Activated naive CD4-positive, alpha-beta T cell treated with Interleukin-2 at 50 U/mL for 16 hours (primary cell): ENCODE measurements at places on chromosomes 16 and 17.

DNA sequence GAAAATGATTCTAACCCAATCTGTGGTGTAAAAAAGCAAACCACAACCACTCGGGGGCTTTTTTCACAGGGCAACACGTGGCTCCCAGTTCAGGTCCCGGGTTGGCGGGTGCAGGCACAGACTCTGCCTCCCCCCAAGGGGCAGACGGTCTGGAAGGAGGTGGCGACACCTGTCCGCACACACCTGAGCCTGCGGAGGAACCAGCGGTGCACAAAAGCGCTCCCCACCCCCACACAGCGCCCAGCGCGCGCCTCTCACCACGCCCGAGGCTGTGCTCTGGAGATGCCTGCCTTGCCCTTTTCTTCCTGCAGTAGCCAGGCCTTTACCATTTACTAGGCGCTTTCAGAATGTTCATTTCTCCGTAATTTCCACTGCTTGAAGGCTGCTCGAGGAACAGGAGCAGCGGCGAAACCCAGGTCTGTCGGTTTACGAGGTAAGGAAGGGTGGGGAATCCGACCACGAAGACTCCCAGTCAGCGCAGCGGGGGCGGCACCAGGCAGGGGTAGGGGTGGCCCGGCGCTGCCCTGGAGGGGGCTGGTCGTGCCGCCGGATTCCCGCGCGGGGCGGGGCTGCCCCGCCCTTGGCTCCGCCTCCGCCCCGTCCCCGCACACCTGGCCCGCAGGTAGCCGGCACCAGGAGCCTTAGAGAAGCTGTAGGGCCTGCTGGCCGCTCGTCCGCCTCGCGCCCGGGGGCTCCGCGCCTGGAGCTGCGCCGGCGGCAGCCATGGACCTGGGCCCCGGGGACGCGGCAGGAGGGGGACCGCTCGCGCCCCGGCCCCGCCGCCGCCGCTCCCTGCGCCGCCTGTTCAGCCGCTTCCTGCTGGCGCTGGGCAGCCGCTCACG is at the start of gene USP43:
TSS of gene USP43 (plus strand) at position 608 of the 842 bp plus-strand sequence. CDS start at position 724, 116 bp downstream.
- DNase-seq = peak; percentile 12

DNA sequence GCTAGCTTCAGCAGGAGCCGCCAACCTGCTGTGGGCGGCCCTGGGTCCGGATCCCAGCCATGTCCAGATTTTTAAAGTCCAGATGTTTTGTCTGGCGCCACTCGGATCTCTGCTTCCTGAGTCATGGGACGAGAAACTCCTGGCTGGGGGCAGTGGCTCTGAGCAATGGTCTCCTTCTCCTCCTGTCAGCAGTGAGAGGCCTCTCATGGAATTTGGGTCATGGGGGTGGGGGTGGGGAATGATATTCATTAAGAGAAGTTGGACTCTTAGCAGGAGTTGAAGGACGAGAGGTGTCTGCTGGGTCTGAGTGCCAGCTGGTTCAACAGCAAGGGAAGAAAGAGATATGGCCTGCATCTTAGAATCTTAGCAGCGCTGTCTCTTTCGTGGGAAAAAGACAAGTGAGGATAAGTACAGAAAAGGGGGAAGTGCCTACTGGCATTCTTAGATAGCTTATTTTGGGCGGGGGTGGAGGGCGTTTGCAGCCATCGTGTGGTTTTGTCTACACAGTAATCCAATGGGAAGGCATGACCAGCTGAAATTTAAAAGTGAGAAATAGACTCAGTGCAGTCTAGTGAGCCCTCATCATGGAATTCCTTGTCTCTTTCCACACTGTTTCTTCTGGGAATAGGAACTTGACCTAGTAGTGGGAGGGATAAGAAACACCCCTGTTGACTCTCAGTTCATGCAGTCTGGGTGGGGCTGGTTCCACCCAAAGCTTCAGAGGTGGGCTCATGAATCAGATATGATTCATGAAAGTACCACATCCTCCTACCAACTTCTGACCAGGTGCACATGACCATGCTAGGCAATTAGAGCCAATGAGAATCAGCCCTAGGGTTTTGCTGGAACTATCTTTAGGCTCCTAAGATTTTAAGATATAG is 80.5 kb downstream of the MYH13 start:
- no peak for DNase-seq

GRCh38 chr17:80884811-80885210 is 106.8 kb upstream of the CHMP6 start:
- no peak for DNase-seq

DNA sequence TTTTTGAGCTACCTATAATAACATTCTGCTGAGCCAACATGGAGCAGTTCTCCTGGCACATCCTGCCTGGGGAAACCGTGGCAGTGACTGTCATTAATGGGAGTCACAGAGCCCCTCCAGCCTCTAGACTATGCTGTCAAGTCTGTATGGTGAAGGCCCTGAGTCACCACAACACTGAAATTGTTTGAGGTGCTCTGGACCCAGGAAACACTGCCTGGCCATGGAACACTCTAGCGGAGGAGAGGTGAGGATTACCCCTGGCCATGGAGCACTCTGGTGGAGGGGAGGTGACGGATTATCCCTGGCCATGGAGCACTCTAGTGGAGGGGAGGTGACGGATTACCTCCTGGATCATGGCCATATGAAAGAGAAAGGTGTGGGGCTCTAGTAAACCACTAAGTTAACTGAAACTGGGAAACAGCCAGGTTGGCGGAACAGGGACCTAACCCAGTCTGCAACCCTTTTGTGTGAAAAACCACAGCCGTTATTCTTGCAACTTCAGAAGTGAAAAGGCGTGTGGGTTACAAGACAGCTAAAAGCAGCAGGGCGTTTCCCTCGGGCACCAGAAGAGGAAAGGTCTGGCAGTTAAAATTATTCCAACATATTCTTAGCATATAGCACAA is 156.7 kb downstream of the KCNJ12 start:
- DNase-seq = no peak

DNA sequence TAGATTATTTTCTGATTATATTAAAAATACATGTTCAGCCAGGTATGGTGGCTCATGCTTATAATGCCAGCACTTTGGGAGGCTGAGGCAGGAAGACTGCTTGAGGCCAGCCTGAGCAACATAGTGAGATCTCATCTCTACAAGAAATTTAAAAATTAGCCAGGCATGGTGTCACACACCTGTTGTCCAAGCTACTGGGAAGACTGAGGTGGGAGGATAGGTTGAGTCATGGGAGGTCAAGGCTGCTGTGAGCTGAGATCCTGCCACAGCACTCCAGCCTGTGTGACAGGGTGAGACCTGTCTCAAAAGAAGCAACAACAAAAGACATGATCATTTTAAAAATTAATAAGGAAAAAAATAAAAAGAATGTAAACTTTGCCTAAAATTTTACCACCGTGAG is 40.7 kb downstream of the PRAC1 start:
- DNase-seq = no peak
